ENCODE measurements at places on chromosomes 16 and 17.

GRCh38 chr16:30688701-30689100, 10.3 kb upstream of the SRCAP start:
- no peak for DNase-seq

- DNase-seq, result no peak
Measured at GRCh38 chr16:53882310-53882709, 178.4 kb downstream of the FTO start.

GRCh38 chr17:44277976-44278375, 10.0 kb upstream of the SLC4A1 start:
- no peak for DNase-seq

GRCh38 chr16:73062743-73063733, 15.1 kb upstream of the ZFHX3 start:
- no peak for DNase-seq

GRCh38 chr17:54891176-54891821, 9.4 kb upstream of the TOM1L1 start:
- peak; percentile 23 for DNase-seq

GRCh38 chr17:10072556-10073425, 125.6 kb downstream of the GAS7 start:
- DNase-seq, result no peak

DNA sequence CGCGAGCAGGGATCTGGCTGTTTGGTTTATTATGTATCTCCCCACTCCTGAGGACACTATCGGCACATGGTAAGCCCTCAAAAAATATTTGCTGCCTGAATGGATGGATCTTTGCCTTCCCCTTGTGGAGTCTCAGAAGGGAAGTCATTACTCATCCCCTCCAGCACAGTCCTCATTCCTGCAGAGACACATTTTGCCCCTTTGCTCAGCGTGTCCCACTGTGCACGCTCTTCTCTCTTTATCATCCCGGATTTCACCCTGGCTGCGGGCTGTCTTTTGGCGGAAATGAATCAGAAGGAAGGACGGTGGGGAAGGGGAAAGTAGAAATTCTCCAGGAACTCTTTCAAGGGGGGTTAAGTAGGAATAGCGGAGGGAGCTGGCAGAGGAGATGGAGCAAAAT, 125.2 kb upstream of the CDC42EP4 start:
- DNase-seq, result no peak

DNA sequence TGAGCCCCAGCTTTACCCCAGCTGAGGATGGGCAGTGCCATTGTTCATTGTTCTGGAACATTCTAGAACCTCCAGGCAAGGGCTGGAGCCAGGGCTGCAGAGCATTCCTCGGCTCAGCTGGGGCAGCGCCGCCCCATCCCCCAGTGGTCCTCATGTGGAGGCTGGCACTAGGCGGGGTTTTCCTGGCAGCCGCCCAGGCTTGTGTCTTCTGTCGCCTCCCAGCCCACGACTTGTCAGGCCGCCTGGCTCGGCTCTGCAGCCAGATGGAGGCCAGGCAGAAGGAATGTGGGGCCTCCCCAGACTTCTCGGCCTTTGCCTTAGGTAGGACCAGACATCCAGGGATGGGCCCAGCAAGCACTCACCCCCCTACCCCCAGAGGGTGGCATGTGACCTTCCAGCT, at the start of gene TMEM95:
Gene TMEM95 (plus strand): TSS at position 104 of the 400 bp plus-strand sequence. CDS start 49 bp downstream, at position 153.
- DNase-seq, result no peak

GRCh38 chr16:65916995-65917394, 449.5 kb upstream of the CDH5 start:
- DNase-seq, result no peak

GRCh38 chr17:66711401-66711800, 123.5 kb upstream of the CACNG5 start:
- no peak for DNase-seq

DNA sequence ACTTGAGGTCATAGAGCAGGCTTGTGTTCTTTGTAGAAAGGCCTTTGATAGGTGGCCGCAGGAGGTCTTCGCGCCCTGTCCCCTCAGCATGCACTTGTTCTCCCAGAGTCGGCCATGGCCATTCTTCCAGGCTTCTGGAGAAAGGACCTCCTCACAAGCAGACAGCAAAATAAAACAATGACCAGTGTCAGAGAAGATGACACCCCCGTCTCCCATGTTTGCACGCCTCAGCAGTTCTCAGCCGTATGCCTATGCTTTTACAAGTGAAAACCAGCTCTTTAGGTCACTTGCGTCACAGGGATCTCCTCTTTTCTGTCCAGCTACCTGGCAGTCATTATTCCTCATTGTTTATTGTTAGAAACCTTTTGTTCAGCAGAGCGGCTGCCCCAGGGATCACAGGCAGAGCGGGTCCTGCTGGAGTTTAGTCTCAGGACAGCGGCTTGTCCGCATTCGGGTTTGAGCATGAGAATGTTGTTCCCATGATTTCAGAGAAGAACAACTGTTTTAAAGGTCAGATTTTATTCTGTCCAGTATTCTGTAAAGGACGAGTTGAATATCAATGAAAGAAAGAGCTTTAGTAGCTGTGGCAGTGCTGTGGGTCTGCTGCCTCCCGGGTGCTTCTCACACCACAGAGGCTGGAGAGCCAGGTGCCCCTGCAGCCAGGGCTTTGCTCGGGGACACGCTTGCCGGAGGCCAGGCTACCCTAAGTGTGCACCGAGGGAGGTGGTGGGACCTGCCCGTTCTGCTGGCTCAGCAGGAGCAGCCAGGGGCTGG, 123.9 kb downstream of the RPTOR start:
- DNase-seq, result no peak

DNA sequence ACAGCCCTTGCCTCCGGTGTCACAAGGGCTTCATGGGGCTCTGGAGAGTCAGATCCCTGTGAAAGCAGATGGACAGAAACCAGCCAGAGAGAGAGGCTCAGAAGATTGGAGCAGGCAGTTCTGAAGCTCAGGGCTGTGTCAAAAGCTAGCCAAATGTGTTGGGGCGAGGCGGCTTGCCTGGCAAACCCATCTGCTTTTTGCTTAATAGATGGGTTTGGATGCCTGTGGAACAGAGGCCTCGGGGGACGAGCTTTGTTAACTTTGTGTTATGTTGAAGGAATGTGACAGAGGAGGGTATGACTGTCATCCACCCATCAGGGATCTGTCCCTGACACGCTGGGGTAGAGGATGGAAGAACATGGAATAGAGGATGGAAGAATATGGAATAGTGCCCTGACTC, 21.0 kb upstream of the SLC12A3 start:
- DNase-seq, result no peak

GRCh38 chr16:58733248-58733670, 857 bp downstream of the GOT2 start:
- DNase-seq, result no peak

DNA sequence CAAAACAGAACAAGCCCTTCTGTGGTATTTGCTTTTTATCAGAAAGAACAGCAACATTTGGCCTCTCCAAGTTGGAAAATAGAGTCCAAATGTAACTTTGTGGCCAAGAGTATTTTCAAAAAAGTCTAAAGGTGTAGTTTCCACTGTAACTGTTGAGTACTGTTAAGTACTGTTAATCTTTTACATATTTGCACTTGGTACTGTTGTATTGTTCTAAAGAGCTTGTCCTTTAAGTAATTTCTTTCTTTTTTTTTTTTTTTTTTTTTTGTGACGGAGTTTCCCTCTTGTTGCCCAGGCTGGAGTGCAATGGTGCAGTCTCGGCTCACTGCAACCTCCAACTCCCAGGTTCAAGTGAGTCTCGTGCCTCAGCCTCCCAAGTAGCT, 21.5 kb downstream of the LDAF1 start:
- no peak for DNase-seq

DNA sequence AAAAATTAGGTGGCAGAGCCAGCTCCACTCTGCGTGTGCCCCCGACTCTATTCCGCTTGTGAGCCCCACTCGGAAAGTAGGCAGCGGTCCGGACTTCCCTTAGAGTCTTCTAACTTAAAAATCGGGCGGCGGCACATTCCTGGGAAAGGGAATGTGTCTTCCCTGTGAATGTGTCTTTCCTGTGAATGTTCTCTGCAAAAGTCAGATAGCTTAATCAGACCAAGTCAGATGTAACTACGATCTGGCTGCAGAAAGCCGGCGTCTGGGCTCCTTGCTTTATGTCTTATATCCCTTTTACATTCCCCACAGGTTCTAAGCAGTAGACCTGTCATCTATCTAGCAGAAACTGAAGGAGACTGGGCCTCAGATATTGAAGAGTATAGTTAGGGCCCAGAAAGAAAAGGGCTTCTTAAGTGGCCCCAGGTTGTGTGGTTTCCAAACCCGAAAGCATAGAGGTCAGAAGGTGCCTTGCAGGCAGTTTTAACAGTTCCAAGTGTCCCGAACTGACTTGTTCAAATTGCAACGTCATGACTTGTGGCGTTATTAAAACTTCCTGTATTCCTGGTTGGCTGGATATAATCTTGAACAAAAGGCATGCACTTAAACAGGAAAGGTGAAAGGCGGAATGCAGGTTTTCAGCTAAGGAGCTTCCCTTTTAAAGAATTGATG, 601 bp downstream of the PHKB start:
- no peak for DNase-seq

DNA sequence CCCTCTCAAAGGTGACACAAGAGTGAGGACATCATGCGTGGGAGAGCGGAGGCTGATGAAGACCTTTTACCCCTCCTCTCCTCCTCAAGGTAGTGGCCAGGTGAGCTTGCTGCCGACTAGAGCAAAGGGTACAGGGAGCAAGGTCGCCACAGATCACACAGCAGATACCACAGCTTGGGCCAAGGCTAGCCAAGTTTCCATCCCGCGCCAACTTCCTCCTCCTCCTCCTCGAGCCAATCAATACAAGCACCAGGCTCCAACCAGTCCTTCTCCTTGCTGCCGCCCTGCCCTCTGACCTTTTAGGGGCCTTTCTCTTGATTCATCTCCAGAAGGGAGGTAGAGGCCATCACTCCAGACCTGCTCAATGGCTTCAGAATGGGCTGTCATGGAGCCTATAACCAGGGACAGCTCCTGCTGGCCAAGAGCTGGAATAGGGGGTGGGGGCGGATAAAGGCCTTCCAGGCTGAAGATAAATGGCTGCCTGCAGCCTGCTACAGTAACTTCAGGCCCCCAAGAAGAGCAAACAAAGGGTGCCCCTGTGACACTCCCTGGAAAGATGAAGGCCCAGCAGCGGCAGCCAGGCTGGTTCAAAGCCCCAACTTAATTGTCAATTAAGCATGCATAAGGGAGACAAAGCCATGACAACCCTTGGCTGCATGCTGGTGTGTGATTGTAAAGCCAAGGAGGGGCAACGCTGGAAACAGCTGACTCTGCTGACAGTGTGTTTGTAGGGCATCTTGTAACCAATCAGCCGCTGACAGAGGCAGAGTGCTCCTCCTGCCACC, 17.8 kb downstream of the HNF1B start:
- DNase-seq, result no peak

- DNase-seq, result no peak
Measured at GRCh38 chr17:49106321-49107210, 26.0 kb upstream of the B4GALNT2 start.

DNA sequence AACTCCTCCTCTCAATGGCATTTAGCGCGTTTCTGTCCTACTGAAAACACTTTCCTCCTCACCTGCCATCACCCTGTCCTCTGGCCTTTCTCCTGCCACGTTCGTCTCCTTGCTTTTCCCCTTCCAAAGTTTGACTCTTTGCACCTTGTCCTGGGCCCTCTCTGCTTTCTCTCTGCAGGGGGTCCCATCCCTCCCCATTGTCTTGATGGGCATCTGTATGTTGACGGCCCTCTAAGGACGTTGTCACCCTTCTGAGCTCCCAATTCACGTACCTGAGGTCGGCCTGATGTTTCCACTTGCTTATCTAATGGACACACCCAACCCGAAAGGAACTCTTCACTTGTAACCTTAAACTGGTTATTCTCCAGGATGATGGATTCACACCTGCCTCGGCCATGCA, 170.4 kb downstream of the WSCD1 start:
- no peak for DNase-seq

DNA sequence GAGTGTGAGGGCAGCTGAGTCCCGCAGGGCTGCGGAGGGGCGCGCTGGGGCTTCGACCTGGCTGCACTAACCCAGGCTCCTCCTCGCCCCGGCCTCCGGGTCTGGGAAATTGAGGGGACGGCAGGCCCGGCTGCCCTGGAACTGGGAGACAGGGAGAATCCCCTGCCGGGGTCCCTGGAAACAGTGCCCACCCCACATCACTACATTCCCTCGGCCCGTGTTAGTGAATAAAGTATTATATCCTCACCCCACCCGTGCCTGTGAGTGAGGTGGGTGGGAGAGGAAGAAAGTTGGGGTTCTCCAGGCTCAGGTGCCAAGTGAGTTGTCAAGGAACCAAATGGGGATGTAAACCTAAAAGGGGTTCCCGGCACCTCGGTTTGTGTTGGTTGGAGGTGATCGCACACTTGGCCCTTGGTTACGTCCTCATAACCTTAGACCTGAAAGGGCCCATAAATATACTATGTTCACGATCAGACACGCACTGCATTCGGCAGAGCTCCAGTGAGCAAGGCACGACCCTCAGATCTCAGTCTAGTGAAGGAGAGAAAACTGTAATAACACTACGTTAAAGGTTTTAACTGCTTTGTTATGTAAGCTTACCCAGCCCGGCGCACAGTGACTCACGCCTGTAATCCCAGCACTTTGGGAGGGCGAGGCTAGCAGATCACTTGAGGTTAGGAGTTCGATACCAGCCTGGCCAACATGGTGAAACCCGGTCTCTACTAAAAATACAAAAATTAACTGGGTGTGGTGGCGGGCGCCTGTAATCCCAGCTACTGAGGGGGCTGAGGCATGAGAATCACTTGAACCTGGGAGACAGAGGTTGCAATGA, 11.2 kb downstream of the ZNF771 start:
- no peak for DNase-seq

DNA sequence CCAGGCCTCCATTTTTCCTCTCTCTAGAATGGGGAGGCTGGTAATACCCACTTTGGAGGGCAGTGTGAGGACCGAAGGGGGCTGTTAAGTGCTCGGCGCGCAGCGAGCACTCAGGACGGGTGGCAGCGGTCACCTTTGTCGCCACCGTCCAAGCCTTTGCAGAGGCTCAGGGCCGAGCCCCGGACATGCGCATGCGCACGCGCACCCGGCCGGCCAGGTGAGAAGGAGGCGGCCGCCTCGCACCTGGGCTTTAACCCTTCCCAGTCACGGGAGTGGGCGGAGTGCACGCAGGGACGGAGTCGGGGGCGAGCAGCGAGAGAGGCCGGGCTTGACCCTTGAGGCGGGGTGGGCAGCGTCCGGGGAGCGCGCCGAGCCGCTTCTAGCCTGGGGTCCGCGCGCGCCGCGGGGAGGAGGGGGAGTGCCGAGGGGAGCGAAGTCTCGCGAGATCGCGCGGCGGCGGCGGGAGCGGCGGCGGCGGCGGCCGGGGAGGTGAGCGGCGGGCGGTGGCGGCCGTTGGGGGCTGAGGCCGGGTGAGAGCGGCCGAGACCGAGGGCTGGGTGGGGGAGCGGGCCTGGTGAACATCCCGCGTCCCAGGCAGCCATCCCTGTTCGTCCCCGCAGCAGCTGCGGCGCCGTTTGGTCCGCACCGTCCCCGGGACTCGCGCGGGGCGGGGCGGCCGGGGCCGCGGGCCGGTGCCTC, at the start of gene MRTFB:
Gene MRTFB (plus strand): TSS at position 443 of the 699 bp plus-strand sequence. CDS start 69,288 bp downstream, outside the sequence.
- DNase-seq, result no peak

GRCh38 chr17:75876938-75877751, 1.2 kb downstream of the TRIM47 start:
- DNase-seq, result peak; percentile 77
